NCI-H524 (cell line): ENCODE measurements at places on chromosomes 3 and 15.
A peak's percentile ranks its signal among the peaks of the same experiment; 100 is the strongest.

DNA sequence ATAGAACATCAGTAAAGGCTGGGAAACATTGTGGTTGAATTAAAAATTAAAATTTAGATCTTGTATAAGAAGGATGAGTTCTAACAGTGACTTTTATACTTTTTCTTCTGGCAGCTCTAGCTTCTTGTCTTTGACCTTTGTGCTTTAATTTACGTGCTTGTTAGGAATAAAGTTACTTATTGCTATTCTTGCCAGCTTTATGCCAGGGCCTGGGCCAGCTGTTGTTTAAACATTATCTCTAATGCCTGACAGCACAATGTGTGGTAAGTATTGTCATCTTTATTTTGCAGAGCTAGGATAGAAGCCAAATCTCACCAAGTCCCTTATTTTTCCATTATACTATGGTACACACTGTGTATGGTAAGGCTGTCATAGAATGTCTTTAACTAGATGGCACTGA is 766.7 kb upstream of the GOLIM4 start:
- DNase-seq, result no peak

GRCh38 chr3:192246847-192247559 is 480.3 kb downstream of the FGF12 start:
- DNase-seq, result peak; percentile 86

GRCh38 chr15:34365091-34365825 is 1.7 kb downstream of the LPCAT4 start:
- DNase-seq, result no peak

DNA sequence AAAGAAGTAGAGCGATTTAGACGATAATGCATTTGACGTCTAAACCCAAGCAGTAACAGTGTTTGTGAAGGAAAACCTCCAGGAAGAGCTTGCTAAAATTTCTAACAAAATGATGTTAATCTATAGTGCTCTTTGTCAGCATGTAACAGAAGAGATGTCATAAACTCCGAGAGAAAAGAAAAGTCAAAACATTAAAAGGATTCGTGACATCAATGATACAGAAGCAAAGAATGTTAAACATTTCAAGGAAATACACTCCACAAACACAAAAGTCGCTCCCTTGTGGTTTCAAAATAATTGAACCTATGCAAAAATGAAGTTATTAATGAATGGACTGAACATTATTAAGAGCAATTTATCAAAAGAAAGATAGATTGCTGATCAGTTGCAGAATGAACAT is 27.9 kb downstream of the AADAC start:
- DNase-seq, result no peak

- no peak for DNase-seq
Measured at GRCh38 chr15:71352125-71352524, 236.9 kb downstream of the THSD4 start.

DNA sequence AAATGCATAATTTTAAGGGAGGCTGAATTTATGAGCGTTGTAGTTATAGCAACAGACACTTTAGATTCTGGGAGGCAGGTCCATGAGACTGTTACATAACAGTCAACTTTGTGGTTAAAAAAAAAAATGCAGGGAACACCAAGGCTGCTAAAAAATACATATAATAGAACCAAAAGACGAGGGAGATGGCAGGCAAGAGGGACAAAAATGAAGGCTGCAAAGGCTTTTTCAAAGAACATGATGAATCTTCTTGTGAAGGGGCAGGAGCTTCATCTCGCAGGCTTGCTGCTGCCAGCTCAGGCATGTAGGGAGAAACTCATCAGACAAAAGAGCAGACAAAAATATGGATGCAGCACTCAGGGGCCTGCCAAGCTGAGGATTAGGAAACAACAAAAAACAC is 243.9 kb downstream of the SHQ1 start:
- DNase-seq, result no peak

GRCh38 chr3:99087277-99087676 is 185.8 kb upstream of the DCBLD2 start:
- DNase-seq, result no peak

- DNase-seq, result no peak
Measured at GRCh38 chr3:23830869-23831484, 25.2 kb downstream of the UBE2E1 start.

GRCh38 chr3:197576838-197577237 is 21.1 kb upstream of the BDH1 start:
- no peak for DNase-seq

- DNase-seq, result no peak
Measured at GRCh38 chr15:27449941-27450340, 479.0 kb downstream of the GABRG3 start.

- no peak for DNase-seq
Measured at GRCh38 chr3:51378726-51379125, 6.4 kb upstream of the MANF start.

DNA sequence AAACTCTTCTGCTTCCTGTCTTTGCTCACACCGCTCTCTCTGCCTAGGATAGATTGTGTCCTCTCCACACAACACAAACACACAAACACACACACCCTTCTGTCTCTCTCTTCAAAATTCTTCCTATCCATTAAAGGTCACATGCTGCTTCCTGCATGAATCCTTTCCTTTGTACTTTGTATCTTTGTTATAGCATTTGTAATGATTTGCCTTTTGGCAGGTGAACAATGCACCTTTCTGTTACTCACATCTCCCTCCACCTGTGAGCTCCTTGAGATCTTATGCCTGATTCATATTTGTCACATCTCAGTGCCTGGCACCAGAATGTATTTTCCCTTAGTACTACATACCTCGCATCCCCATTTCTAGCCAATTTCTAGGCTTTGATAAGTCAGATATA is 251.4 kb upstream of the UMPS start:
- no peak for DNase-seq

DNA sequence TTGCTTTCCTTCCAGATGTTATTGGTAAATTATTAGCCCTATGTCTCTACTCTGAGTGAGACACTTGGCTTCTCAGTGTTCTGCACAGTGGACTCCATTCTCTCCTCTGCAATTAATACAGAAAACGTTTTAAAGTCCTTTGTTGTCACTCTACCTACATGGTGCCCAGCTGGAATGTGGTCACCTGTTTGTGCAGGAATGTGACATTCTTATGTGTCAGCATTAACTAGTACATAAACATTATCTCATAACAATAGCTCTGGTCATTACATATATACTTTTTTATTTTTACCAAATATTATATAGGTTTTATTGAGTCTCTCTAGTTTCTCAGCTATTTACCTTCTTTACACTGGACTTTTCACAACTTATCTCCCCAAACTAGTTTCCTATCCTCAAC is 147.0 kb upstream of the KCNMB2 start:
- DNase-seq, result no peak

DNA sequence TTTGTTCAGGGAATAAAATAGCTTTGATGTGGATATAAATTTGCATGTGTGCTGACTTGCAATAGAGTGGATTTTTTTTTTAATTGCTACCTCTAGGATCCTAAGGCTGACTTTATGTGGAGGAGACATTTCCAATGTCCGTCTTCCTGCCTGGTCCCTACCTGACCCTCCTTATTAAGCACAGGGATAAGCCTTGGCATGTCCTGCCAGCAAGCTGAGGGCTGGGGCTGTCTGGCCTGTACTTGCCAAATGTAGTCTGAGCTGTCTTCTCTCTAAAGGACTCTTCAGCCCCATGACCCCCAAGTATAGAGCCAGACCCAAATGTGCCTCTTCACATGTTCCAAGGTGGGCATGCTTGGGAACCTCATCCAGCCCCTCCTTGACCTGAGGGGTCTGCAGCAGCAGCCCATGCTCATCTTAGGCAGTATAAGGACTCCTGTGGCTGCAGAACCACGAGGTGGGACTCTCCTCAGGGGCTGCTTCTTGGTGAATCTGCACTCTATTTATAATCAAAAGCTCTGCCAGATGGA is 88.8 kb downstream of the CACNA1D start:
- no peak for DNase-seq

GRCh38 chr15:48766196-48766595 is 44.7 kb downstream of the CEP152 start:
- DNase-seq, result no peak

- DNase-seq, result no peak
Measured at GRCh38 chr15:67048281-67049279, 16.8 kb upstream of the SMAD3 start.

DNA sequence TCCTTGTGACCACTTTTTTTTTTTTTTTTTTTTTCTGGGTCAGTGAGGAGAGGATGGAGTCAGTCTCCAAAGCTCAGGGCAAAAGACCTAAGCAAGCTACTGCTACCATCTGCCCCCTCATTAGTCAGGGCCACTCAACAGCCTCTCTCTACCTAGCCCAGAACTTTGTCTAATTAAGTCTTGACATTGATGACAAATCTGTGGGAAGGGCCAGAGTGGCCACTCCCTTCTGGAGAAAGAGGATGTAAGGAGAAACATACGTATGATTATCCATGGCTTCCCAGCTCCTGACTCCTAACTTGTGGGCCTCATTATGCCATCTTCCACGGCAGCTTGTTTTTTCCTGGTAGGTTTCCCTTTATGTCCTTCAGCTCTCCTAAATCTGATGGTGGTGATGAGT is 37.9 kb downstream of the NR1I2 start:
- no peak for DNase-seq

GRCh38 chr3:114942773-114943172 is 204.3 kb downstream of the ZBTB20 start:
- no peak for DNase-seq

DNA sequence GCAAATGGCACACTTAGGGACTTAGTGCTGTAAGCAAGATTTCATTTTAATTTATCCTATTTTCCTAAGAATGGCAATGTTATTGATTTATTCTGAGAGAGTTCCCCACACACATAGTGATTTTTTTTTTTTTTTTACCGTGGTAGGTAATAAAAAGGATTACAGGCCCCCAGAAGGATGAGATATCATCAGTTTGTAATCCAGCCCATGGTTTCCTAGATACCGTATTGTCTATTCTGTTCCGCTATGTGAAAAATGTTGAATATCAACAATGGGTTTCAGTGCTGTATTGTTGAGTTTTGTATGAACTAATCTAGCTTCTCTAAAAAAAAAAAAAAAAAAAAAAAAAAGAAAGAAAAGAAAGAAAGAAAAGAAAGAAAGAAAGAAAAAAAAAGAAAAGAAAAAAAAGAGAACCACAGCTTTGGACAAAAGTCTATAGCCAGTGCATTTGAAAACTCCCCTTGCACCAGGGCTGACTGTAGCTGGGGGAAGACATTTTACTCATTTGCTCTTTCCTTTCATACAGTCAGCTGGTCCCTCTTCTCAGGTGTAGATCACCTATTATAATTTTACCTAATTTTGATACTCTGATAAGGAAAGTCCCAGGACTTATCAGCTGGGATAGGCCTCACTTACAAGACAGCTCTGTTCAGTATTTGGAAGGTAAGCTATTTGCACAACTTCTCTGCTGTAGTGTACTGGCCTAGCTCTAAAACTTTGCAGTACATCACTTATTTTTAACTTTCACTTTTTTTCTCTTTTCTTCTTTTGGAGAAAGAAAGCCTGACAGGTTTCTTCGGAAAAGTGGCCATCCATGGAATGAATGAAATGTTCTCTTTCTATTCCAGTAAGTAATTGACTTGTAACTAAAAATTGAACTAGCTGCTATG is 101.4 kb upstream of the SOX2 start:
- no peak for DNase-seq

GRCh38 chr15:100947760-100948429 is 28.7 kb downstream of the LRRK1 start:
- no peak for DNase-seq

DNA sequence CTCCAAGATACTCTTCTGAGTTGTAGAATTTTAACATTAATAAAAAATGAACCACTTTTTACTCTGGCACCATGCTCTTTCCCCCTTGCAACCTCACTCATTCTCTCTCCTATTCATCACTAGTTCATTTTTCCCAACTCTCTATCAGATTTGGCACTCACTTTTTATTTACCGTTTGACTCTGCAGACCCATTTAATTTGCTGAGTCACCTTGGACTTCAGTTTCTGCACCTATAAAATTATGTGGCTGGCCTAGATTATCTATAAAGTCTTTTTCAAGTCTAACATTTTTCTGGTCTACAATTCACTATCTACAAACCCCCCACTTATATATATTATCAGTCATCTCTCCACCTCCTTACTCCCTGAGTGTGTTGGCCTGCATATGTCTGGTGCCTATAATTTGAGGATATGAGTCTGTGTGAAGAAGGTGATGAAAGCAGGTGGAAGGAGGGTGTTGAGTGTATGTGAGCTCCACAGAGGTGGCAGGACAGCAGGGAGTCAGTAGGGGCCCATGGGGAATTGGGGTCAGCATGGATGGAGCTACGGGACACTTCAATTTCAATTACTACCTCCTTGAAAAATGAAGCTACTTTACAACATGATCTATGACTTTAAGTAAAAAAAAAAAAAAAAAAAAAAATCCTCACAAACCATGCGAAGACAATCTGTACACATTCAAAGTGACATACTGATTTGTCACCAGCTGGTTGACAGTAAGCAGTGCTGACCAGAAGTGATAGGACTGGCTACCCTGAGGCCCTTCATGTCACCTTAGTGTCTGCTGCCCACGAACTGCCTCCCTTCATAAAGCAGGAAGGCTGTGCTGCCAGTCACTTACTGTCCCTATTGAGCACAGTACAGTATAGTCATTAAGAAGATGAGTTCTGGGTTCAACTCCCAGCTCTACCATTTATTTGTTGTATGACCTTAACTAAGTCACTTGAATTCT is 334.2 kb upstream of the IL12A start:
- DNase-seq, result no peak

DNA sequence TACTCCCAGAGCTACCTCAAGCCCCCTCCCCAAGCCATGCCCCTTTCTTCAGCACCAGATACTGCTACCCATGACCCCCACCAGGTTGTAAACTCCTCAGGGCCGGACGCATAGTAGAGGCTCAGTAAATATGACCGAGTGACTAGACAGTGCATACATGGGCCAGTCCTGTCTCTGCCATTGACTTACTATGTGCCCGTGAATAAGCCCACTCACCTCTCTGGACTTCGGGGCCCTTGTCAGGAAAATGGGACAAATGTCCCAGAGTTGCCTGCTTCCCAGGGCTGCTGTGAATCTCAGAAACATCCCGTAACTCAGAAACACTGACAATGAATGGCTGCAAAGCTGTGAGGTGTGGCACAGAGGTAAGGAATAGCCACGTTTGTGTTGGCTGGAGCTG is 48.2 kb upstream of the FGD5 start:
- DNase-seq, result no peak

GRCh38 chr15:23514484-23514883 is 51.0 kb upstream of the MKRN3 start:
- no peak for DNase-seq

DNA sequence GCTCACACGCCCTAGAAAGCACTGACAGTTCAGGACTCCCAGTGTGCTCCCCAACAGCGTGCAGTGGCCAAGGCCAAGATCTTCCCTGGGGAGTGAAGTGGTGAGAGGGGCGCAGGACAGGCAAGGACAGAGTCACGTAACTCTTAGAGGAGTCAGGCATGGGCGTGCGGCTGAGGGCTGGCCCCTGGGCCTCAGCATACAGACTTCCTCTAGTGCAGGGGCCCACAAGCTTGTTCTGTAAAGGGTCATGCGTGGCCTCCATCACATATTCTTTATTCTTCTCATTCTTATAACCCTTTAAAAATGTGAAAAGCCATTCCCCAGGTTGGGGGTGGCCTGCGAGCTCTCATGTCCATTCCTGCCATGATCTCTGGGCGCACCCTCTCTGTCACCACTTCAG is 25.2 kb downstream of the TMEM43 start:
- DNase-seq, result no peak

- no peak for DNase-seq
Measured at GRCh38 chr3:115245438-115245837, 98.3 kb upstream of the ZBTB20 start.
